ENCODE measurements at places on chromosomes 1 and 21. TPM values are rescaled to one million over a fixed set of nuclear protein-coding genes. Genes with fewer than 3 reads are reported as not detected.

DNA sequence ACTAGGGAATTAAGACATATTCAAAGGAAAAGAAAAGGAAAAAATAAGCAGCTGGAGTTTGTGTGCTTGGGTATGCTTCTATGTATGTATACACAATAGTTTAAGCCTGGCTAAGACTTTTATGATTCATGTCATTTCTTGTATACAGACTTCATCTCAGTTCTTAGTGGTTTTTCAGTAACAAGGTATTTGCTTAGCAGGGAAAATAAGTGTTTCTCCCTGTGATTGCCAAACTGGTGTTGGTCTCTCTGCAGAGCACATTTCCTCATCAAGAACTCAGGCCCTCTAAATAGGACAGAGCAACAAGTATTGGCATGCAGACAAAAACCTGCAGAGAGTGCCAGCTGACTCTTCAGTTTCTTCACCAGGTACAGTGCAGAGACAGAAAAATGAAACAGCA is 484.4 kb upstream of the ZRANB2 start:
- no peak overlapping the region for H3K4me3 ChIP-seq
- no peak for DNase-seq
- H3K27me3 ChIP-seq = no peaks in the 10 kb centered on the region
- H3K36me3 ChIP-seq = no peaks in the 10 kb centered on the region
- peak overlapping the region; percentile 66 for H3K27ac ChIP-seq

- H3K4me1 ChIP-seq = no peaks in the 10 kb centered on the region
- DNase-seq = peak; percentile 41
- peak overlapping the region; percentile 26 for H3K27ac ChIP-seq
- H3K27me3 ChIP-seq = peaks cover 4% of the 10 kb centered on the region
These were observed 29.5 kb upstream of the ZNF496 start for GRCh38 chr1:247360991-247361731.

- no peaks in the 10 kb centered on the region for H3K36me3 ChIP-seq
- H3K27ac ChIP-seq = no peak overlapping the region
- no peaks in the 10 kb centered on the region for H3K27me3 ChIP-seq
- H3K4me1 ChIP-seq = no peaks in the 10 kb centered on the region
These were observed 652.9 kb downstream of the PLA2G4A start for GRCh38 chr1:187481581-187482148.

Gene GFI1
- total RNA-seq = 4.8 TPM

Gene GJB3
- total RNA-seq = 0.61 TPM

Measured in upper lobe of left lung (tissue), 6 donors.